ENCODE measurements at places on chromosomes 1 and 21. TPM values are rescaled to one million over a fixed set of nuclear protein-coding genes. Genes with fewer than 3 reads are reported as not detected.
A peak's percentile ranks its signal among the peaks of the same experiment; 100 is the strongest.

The SLC9C2 gene
- total RNA-seq = not detected

- peak; percentile 40 for DNase-seq
Measured at GRCh38 chr1:153742411-153743142, 14.7 kb downstream of the INTS3 start.

The CD1E gene
- total RNA-seq = not detected

DNA sequence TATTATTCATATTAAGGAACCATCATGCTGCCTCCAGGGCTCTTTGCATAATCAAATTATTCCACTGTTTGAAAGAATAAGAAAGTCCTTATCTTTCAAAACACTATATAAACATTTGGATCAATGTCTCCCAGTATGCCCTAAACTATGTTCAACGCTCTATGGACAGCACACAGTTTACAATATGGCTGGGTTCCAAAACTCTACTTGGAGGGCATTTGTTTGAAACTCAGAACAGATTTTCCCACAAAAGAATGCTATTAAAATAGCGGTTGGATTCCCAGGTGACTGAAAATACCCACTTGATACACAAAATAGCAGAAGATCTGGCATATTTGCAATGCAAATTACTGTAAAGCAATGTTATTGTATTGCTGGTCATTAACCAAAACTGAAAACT lies 3.2 kb downstream of the HAO2 start:
- no peak for DNase-seq

DNA sequence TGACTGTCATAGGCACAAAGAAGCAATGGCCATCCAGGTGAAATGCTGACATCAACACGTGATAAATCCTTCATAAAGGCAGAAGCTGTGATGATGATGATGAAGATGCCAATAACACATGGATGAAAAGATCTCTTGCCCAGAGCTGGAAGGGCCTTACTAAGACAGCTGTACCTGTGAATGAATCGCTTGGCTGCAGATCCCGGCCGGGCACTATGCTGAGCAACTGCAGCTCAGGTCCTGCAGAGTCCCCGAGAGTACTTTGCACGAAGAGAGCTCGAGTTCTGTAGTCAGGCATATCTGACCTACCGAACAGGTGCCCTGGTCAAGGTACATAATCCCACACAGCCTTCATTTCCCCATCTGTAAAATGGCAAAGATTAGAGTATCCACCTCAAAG lies 48.8 kb downstream of the PGBD5 start:
- no peak for DNase-seq

DNA sequence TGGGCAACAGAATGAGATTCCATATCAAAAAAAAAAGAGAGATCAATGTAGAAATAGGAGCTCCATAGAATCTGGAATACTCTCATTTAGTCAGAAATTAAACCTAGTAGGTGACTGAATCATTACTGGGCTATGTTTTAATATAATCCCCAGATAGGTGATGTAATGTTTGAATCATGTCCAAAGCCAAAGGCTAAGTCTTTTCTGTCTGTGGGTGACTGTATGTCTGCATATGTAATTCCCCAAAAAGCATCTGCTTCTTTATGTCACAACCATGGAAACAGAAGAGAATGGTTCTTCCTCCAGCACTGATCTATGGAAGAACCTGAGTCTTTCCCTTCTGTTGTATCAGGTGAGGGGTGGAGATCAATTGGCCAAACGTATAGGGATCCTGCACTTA lies 5.8 kb downstream of the LAMC2 start:
- peak; percentile 88 for DNase-seq

The LCE1B gene
- not detected for total RNA-seq

DNA sequence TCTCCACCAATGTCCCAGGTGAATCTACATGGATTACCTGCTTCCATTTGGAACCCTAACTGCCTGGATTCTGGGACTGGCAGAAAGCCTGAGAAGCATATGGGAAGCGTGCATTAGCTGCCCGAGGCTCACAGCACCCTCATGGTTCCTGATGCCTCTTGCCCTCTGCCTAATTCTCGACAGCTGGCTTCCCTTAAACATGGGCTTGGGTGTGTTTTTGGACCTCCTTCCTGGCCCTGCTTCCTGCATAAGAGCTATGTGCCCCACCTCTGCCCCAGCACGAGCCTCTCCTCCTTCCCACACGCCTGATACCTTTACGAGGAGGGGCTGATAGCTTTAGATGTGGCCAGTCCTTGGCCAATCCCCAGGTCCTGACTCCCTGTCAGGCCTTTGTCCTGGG lies 152.4 kb upstream of the HMGB4 start:
- DNase-seq = no peak

- DNase-seq = no peak
Measured at GRCh38 chr1:3660704-3661103, 8.4 kb downstream of the TP73 start.

- no peak for DNase-seq
Measured at GRCh38 chr1:1755426-1755825, 22.8 kb downstream of the NADK start.

DNA sequence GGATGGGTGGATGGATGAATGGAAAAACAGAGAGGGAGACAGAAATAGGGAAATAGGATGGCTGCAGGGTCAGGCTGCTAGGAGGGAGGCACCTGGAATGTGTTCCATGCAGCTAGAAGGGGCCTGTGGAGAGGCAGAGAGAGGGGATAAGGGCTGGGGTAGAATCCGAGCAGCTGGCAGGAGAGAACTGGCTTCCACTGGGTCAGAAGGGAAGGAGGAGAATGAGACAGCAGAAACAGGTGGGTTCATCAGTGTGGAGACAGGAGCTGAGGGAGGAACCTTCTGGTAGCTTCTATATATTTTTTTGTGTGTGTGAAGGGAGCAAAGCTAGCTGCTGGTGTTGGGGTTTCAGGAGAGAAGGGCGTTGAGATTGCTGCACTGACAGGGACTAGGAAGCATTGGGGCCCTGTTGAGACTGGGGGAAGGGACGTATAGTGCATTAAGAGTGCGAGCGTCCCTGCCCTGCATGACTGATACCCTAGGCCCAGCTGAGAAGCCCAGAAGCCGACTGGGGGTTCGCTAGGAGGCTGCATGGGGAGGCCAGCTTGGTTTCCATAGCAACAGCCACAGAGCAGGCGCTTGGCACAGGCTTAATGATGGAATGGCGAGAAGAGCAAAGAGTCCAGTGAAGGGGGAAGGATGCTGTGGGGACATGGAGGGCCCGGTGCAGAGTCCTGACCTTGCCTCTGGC lies 14.8 kb upstream of the KIF21B start:
- DNase-seq = no peak

DNA sequence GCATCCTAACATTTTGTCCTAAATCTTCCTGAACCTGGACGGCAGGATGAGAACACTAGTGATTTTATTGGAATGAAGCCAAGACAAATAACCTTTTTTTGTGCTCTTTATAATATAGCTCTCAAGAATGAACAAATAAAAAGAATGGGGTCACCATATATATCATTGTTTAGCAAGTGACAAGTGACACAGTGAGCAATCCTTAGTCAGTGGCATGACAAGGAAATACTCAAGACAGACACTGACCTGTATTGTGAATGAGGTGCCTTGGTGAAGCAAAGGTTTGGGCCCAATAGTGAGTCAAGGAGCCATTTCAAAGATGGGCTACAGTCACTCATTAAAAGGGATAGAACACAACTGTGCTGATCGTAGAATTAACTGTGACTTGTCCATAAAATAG lies 35.7 kb downstream of the PTGFR start:
- no peak for DNase-seq

The BTBD8 gene
- total RNA-seq = 1.5 TPM

- DNase-seq = no peak
Measured at GRCh38 chr21:45003331-45004058, 63.7 kb downstream of the SLX9 start.

DNA sequence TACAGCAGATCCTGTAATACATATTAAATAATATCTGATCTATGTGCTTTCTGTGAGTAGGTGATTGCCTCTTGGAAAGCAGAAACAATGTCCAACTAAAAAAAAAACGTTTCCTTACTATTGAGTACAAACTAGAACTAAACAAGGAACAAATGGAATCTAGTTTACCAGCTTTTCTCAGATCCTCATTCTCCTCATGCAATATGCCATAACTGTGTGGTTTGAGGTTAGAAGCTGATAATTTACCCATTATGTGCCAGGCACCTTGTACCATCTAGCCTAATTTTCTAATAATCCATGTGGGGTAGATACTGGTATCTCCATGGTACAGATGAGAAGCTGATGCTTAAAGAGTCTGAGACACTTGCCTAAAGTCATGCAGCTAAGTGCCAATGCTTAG lies 154.7 kb downstream of the PTGER3 start:
- DNase-seq = no peak

- DNase-seq = no peak
Measured at GRCh38 chr1:228871314-228872061, 136.2 kb downstream of the RHOU start.

GRCh38 chr1:31782421-31783410 lies 18.6 kb upstream of the ADGRB2 start:
- DNase-seq = no peak

GRCh38 chr1:55326496-55327243 lies 111.5 kb upstream of the USP24 start:
- DNase-seq = peak; percentile 46

DNA sequence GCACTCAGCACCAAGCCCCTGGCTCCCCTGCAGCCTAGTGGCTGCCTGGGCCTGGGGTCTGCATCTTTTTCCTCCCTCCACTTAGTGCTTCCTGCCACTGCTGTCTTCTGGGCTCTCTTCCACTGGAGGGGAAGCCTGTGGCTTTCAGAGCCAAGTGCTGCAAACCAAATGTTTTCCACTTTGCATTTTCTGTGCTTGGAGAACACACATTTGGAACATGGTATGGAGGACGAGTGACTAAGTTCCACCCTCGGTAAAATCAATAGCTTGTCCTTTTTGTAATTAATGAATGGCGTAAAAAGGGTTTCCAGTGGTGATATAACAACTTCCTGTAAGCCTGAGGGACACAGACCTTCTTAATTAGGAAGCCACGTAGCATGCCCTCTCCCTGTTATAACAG lies 10.1 kb upstream of the GPR153 start:
- DNase-seq = no peak

- DNase-seq = no peak
Measured at GRCh38 chr1:213281640-213282301, 230.7 kb downstream of the RPS6KC1 start.

The PMF1 gene
- total RNA-seq = 30.2 TPM

- DNase-seq = peak; percentile 24
Measured at GRCh38 chr1:168455764-168456163, 88.0 kb downstream of the XCL2 start.

The F5 gene
- not detected for total RNA-seq

DNA sequence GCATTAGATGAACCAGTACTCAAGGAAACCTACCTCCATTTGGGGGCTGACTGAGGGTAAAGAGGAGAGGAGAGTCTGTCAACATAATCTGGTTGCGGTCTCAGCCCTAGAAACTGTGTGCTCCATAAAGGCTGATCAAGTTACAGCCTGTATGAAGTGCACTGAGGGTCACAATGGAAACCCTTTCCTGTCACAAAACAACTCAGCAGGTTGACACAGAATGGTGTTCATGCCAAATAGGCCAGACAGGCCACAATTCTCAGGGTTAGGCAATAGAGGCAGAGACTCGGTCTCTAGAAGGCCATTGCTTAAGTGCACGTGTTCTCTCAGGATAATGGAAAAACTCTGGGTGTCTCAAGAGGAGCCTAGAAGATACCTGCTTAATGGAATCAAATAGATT lies 4.1 kb upstream of the ANKRD35 start:
- DNase-seq = no peak

The JAM2 gene
- 0.21 TPM for total RNA-seq

DNA sequence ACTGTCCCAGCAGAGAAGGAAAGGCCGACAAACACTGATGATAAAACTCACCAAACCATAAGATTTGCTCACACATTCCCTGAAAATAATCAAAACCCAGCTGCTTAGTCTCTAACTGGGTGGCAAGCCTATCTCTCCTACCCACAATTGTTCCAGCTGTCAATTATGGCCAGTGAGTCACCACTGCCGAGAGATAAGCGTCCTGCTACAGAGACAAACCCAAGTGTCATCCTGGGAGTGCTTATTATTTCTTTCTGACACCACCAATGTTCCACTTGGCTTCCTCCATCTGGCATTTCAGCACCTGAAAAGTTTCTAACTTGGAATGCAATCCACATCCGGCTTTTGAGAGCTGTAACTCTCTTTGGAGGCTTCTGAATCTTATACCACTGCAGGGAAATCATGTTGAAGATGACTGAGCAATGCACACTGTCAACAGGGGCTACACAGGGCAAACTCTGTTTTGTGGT lies 51.5 kb upstream of the VAV3 start:
- peak; percentile 9 for DNase-seq

The PCAT6 gene
- total RNA-seq = 3.1 TPM

GRCh38 chr1:191953526-191953925 lies 204.7 kb upstream of the RGS18 start:
- no peak for DNase-seq

DNA sequence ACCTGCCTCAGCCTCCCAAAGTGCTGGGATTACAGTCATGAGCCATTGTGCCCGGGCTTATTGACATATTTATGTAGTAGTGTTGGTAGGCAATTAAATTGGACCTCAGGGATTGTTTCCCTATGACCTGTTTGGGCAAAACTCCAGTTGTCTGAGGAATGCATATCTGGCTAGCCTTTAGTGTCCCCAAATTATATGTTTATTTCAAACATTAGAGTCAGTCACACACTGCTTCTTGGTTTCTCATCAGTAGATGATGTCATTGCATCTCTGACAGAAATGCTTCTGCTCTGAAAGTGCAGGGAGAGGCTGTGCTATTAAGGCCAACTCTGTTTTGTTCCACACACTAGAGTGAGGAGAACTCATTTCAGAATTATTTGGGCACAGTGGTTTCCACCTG lies 12.5 kb downstream of the PIP5K1A start:
- peak; percentile 87 for DNase-seq

- DNase-seq = no peak
Measured at GRCh38 chr21:38813547-38813946, 7.8 kb downstream of the ETS2 start.

DNA sequence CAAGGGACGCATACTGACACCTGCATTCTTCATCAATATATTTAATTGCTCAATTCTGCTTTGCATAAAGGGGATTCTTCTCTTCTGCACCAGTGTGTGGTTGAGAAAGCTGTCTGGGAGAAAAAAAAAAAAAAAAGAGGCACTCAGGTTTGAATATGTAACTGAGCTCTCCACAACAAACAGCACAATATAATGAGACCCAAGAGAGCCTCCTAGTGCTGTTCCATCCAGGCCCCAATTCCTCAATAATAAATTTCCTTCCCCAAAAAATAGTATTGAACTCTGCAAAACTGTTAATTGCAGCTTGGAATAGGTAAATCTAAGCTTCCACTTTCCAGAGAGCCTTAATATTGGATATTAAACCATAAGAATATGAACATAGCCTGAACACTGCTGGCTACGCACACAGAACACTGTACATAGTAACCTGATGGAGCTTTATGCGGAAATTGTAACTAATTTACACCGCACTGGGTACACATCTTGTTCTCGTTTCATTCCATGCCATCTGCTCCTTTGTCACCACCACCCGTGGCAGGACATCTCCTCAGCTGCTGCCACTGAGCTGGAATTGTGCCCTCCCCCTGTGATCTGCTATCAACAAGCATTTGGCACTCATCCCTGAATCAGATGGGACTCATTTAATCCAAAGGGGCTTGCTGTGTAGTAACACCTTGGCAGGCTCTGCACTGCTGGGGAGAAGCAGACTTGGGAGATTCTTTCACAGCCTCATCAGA lies 272.0 kb downstream of the HHIPL2 start:
- DNase-seq = no peak

- DNase-seq = peak; percentile 89
Measured at GRCh38 chr1:51924455-51924854, 45.9 kb upstream of the NRDC start.

- no peak for DNase-seq
Measured at GRCh38 chr1:7388141-7388487, 383.0 kb upstream of the VAMP3 start.

The TTC39A gene
- not detected for total RNA-seq
